NCI-H1092 treated with DMSO at 0.1 percent for 48 hours (cell line): ENCODE measurements at places on chromosomes 5 and 9.

GRCh38 chr5:66143473-66144073 lies 527 bp upstream of the SREK1 start:
- no peak for DNase-seq

- DNase-seq = no peak
Observed at GRCh38 chr9:129693741-129694140, 28.3 kb downstream of the PRRX2 start.

DNA sequence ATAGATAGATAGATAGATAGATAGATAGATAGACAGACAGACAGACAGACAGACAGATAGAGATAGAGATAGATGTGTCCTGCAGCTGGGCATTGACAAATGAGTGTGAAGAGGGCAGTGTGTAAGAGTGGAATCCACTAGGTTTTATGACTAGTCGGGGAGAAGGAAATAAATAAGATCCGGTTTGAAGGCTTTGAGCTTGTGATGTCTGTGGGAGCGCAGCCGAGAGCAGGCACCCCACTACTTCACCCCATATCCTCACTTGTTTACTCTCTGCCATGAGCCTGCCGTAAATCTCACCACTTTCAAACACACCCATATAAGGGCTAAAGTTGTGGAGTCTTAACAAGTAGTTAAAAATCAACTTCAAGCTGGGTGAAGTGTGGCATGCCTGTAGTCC lies 1.4 kb upstream of the SUSD1 start:
- no peak for DNase-seq

DNA sequence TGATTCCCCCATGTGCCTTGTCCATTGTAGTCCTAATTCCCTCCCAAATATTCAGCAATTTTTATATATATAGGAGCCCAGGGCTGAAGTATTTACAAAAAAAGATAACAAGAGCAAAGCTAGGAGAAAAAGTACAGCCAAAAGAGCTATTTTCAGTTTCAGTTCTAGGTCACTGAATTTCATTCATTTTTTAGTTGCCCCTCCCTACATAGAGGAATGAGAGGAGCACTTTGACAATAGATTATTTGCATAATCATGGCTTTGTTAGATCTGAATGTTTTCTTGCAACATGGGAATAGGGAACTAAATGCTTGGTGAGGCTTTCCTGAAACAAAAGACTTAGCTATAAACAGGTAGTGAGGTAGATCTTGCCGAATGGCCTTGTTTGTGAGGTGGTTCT lies 15.3 kb upstream of the F2RL2 start:
- no peak for DNase-seq

DNA sequence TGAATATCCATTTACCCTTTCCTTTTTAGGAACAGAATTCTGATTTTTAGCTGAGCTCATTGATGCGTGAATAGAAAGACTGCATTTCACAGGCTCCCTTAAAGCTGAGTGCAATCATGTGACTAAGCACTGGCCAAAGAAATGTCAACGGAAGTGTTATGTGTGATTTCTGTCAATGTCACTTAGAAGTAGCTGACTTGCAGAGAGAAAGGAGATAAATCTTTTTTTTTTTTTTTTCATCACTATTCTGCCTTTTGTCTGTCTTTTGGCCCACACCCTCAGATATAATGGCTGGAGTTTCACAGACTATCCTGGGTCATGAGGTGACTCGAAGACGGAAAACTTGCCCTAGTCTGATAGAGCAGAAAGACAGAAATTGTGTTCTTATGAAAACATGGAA lies 39.3 kb upstream of the SLC27A6 start:
- DNase-seq = no peak

- DNase-seq = no peak
Observed at GRCh38 chr5:132069994-132070393, 3.6 kb upstream of the CSF2 start.

DNA sequence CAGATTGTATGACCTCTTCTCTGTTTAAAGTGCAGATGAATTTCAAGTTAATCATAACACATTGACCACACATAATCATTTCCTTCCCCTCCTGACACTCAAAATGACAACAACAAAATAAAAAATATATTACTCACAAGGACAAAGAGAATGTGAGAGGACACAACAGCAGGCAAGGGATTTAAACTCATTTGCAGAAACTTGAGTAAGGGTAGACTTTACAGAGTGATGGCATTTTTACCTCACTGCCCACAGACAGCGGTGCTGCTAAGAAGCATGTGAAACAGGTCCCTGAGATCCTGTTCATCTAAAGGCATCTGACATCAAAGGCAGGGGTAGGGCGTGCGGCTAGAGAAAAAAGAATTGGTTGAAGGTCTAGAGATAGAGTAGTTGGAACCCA lies 99.0 kb downstream of the TRIM36 start:
- no peak for DNase-seq

GRCh38 chr5:1490376-1490775 lies 33.4 kb downstream of the LPCAT1 start:
- DNase-seq = no peak

GRCh38 chr9:73743826-73744225 lies 592.2 kb downstream of the ANXA1 start:
- DNase-seq = no peak

- no peak for DNase-seq
Observed at GRCh38 chr5:14120176-14120575, 23.0 kb upstream of the TRIO start.

DNA sequence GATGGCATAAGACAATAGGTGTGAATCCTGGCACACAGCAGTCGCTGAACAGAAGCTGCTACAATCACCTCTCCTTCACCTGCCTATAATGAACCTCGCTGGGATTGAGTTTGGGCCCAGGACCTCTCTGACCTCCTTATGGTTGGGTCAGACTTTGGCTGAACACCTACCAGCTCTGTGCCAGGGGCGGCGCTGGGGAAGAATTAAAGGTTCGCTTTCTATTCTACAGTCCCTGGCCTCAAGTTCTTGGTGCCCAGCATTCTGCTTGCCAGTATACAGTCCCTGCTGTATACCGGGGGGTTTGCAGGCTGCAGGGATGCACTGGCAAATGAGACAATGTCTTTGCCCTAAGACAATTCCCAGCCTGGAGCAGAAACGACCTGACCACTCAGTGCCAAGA lies 895 bp upstream of the STRBP start:
- DNase-seq = no peak

DNA sequence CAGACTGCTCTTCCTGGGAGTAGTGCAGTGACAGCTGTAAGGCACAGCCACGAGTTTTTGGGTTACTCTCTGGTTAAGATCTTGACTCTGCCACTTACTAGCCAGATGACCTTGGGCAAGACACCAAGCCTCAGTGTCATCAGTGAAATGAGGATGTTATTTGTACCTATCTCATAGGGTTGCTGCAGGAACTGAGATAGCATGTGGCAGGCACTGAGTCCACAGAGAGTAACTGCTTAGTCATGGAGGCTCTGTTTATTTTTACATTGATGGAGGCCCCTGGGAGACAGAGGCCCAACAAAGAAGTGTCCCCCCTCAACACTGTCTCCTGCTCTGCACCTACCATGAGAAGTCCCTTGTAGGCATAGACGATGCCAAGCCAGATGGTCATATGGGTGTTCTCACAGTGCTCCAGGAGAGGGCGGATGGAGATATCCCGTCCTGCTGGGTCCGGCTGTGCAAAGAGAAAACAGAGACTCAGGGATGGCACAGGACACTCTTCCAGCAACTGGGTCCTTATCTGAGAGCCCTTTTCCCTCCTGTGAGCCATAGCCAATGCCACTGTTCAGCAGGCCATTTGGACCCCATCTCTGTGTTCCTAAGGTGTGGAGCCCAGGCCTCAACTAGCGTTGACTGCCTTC lies 55.4 kb upstream of the TBC1D2 start:
- DNase-seq = no peak

DNA sequence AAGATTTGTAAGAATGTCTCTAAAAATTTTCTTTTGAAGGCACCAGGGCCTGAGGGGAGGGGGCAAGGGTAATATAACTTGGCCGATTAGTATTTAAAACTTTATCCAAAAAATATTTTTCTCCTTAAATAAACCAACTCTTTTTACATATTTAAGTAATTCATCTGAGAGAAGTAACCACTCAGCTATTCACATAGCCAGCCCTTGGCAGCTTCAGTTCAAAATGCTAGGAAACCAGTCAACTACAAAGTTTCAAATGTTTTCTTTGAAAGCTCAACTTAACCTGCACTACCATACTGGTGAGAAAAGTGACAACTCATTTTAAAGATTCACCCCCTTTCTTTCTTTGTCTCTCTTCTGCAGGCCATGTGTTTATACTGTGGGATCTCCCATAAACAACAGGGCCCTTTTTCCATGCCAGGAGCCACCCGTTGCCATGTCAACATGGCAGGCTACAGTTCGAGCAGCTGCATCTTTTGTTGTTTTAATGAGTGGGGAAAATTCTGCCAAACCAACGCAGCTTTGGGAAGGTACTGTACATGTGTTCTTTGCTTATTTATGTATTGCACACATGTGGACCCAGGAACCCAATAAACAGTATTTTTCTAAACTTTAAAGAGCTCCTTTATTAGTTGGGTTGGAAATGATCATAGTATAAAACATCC lies 46.3 kb downstream of the AOPEP start:
- DNase-seq = peak; percentile 97

GRCh38 chr9:127545196-127546124 lies 66.6 kb upstream of the STXBP1 start:
- DNase-seq = peak; percentile 74

DNA sequence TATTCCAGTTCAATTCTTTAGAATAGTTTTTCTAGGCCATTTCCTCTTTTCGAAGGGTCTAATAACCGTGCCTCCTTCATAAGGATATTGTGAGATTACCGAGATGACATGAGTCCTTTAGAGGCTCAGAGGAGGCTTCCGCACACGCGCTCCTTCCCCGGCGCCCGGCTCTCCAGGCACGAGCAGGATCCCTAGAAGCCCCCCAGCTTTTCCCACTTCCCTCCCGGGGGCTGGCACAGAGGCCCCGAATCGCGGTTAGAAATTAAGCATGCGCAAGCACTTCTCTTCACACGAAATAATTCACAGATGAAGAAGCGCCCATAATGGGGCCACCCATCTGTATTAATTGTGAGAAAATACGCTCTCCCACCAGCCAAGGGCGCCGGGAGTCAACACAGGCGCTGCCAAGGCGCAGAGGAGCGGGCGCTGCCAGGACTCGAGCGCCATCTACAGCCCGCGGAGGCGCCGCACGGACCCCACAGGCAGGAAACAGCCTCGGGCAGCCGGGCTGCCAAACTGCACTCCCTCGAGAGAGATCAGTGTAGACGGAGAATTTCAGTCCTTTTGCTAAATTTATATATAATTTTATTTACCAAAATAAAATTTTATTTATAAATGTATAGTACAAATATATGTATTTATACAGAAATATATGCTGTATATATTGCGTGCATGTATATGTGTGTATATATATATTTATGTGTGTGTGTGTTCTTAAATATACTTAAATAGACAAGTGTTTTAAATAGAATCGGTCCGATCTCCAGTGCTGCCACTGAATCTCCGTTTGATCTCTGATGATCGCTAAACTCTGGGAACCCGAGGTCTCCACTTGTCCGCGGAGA lies 258.1 kb upstream of the NFIL3 start:
- DNase-seq = peak; percentile 66

GRCh38 chr9:109846776-109847175 lies 66.8 kb downstream of the PALM2AKAP2 start:
- DNase-seq = no peak

- no peak for DNase-seq
Observed at GRCh38 chr9:136516191-136516654, 29.6 kb downstream of the NOTCH1 start.

DNA sequence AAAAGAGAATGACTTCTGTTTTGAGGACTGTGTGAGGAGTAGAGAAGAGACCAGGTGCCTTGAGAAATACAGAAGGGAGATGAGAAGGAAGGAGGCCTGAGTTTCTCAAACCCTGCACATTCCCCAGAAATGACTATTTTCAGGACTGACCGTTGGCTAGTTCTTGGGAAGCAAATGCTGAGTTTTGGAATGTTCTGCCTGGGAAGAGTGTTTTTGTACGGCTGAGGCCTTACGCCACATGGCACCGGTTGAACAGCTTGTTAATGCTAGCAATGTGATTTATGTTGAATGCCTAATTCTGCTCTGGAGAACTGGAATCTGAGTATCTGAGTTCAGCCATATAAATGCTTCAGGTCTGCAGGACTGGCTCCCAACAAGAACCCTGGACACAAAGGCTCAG lies 152.7 kb upstream of the ADAMTS16 start:
- no peak for DNase-seq

DNA sequence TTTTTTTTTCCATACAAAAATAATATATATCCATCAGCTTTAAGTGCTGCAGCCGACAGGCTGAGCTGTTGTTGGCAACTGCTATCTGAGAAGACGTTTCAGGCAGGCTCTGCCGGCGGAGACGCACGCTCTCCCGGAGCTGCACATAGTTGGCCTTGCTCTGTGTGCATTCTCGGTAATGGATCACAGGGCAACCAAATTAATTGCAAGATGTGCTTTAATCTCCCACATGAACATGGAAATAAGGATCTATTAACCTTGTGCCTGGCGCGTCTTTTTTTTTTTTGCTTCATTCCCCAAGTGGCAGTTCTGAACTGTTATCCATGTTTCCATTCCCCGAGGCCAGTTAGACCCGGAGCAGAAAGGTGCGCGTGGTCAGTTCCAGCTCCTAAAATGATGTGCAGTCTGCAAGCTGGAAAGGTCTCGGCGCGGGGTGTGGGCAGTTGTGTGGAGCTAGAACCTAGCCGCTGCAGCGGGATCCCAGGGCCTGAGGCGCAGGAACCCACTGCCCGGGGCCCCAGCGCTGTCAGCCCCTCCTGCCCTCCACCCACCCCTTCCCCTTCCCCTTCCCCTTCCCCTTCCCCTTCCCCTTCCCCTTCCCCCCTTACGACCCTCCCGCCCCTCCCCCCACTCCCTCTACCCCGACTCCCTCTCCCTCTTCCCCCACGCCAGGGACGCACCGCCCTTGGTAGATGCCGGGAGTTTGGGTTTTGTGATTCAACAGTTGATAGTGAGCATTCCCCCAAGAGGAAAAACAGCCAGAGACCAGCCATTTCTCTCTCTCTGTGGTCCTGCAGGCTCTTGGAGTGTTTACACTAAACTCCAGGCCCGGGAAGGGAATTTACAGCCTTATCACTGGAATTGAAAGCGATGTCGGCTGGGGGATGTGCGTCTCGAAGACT lies 137.8 kb downstream of the CEP120 start:
- DNase-seq = no peak

DNA sequence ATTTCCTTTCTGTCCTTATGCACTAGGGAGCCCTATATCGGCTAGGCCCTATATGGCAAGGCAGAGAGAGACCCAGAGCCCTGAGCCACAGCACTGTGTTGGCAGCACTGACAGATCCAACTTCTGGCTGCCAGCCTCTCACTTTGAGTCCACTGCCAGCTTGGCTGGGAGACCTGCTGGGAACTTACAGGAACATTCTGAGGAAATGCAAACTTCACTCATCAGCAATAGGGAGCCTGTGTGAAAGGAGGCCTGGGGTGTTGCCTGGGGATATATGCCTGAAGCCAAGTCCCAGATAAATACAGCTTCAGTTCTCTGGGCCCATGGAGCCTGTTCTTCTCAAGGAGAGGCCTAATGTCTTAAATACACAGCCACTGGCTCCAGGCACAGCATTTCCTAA lies 78.0 kb downstream of the ADRB2 start:
- DNase-seq = no peak
